ENCODE measurements at places on chromosomes 4 and X.

- no peak for DNase-seq
Observed at GRCh38 chr4:148265627-148266026, 176.6 kb downstream of the NR3C2 start.

DNA sequence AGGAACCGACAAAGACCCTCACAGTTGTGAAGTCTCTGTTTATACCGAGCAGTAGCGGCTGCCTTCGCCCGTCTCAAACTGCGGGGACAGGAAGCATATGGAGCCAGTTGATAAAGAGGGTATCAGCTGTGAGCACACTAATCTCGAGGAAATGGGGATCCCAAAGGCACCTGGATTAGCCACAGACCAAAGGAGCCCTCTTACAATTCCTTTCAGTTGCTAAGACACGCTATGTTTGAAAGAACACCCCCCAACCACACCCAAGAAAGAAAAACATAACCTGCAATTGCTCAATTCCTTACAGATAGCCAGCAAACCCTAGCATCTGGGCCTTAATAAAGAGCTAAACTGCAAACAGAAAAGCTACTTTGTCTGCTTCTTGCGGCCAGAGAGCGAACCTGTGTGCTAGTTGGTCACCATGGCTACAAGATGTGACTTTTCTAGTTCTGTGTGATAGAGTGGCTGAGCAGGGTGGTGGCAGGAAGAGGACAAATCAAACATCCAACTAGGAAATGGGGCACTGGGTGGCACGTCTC lies 23.3 kb upstream of the CHRNA9 start:
- no peak for DNase-seq

DNA sequence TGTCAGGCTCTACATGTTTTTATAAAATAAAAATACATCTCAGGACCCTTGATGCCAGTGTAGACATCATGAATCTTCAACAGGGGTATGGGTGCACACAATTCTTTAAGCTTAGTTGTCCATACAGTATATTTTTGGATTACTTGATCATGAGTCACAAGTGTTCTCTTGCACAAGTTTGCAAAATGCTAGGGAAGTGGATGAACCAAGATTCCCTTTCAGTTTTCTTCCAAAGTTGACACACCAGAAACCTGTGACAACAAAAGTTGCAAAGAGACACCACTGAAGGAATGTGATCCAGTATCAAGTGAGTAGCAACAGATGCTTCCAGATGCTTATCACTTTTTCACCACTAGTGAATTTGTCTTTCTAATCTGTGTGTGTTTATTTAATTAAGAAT lies 1021.2 kb downstream of the PCDH7 start:
- DNase-seq, result no peak

DNA sequence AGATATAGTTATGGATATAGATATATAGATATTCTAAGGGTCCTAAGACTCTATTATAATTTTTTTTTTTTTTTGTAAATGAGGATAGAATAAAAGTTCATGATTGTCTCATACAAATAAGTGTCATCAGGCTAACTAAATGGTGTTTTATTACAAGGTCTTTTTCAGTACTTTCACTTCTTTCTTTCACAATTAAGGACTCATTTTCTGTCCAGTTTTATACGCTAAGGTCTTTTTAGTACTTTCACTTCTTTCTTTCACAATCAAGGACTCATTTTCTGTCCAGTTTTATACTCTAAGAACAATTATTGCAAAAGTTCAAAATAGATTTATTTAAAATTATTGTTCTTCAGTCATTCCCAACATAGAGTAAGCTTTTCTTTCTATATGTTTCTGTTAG lies 32.7 kb downstream of the RUFY3 start:
- no peak for DNase-seq

DNA sequence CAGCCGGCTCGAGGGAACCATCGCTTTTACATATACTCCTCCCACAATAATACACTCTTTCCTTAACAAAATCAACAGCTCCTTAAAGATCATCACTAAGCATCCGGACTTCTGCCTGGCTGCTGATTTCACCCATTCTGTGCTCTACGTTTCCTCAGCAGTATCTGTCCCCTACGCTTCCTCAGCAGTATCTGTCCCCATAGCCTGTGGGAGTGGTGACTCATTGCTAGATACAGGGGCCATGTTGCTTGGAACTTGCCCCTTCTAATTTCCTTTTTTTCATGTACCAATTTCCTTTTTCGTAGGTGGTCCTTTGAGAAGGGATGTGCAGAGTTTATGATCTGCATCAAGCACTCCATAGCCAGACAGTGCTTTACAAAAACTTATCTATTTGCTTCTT lies 18.6 kb downstream of the MAP3K15 start:
- DNase-seq, result no peak

Data from stimulated activated CD8-positive, alpha-beta memory T cell treated with anti-CD3 and anti-CD28 coated beads, Interleukin-2, amount 100 ng/mL, for 48 hours (primary cell).